ENCODE measurements at places on chromosomes 3 and 15. TPM values are rescaled to one million over a fixed set of nuclear protein-coding genes. Genes with fewer than 3 reads are reported as not detected.

The KNG1 gene
- not detected for total RNA-seq

The PLA2G4D gene
- total RNA-seq, result not detected

The ERC2 gene
- total RNA-seq, result 11.3 TPM

The BTLA gene
- not detected for total RNA-seq

The DIS3L gene
- total RNA-seq, result 15.5 TPM

The EPHB1 gene
- total RNA-seq, result 2.5 TPM

DNA sequence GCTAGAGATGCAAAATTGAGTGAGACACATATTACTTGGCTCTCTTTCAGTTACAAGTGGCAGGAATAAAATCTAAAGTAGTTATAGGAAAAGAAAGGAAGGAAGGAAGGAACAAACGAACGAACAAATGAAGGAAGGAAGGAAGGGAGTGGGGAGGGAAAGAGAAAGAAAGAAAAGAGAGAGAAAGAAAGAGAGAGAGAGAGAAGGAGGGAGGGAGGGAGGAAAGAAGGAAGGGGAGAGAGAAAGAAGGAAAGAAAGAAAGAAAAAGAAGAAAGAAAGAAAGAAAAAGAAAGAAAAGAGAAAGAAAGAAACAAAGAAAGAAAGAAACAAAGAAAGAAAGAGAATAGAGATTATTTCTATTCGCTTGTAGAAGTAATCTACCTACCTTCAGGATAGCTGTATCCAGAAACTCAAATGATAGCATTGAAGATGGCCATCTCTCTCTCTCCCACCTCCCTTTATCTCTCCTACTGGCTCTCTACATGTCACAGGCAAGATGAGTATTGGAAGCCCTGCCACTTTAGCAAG lies 229.7 kb upstream of the TLE3 start:
- DNase-seq, result no peak

GRCh38 chr3:68866157-68866556 lies 66.2 kb downstream of the TAFA4 start:
- no peak for DNase-seq

GRCh38 chr3:8619548-8619947 lies 25.1 kb downstream of the SSUH2 start:
- DNase-seq, result no peak

- DNase-seq, result no peak
These were observed 81.2 kb upstream of the TCF12 start for GRCh38 chr15:56837273-56837672.

- DNase-seq, result no peak
These were observed 290.4 kb upstream of the STT3B start for GRCh38 chr3:31242026-31242960.

- DNase-seq, result no peak
These were observed 19.0 kb upstream of the CLEC3B start for GRCh38 chr3:45007091-45007490.

DNA sequence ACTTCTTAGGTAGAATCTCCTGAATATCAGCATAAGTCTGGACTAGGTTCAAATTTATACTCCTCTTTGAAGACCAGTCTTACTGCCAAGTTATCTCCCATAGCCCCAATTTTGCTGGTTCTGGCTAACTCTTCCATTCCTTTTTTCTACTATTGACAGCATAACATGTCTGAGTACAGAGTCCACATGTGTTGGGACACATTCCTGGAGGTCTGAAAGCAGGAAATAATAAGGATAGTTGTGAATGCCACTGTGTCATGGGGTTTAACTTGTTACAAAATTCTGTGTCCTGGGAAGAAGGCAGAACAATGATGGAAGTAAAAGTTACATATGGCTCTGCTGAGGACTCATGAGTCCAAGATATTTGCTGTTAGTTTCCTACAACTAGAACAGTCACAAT lies 57.4 kb upstream of the ZBTB20 start:
- no peak for DNase-seq

DNA sequence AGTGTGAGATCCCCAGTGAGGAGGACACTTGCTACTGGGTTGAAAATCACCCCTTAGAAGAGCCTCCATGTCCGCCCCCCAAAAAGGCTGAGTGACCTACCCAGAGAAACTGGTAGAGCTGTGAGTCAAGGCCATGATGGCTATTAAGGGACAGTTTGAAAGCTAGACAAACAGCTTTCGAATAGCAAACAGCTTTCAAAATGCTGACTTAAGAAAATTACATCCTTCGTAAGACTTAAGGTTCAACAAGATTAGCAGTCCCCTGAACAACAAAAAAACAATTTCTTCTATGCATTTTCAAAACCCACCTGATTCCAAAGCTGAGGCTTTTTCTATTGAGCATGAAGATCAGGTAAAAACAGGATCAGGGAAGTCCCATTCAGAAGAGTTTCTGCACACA lies 269.7 kb upstream of the SOX2 start:
- no peak for DNase-seq

- peak; percentile 89 for DNase-seq
These were observed 12.7 kb downstream of the ATP10A start for GRCh38 chr15:25850154-25851111.

- DNase-seq, result no peak
These were observed 157.3 kb upstream of the BHLHE40 start for GRCh38 chr3:4821975-4822374.
